Left kidney (tissue), 8 donors: ENCODE measurements at places on chromosomes 5 and 9. TPM values are rescaled to one million over a fixed set of nuclear protein-coding genes. Genes with fewer than 3 reads are reported as not detected.

- peak; percentile 80 for DNase-seq
These were observed 1.6 kb upstream of the HAPLN1 start for GRCh38 chr5:83721953-83722901.

- no peak for DNase-seq
These were observed 9.6 kb downstream of the TRIP13 start for GRCh38 chr5:902129-902916.

DNA sequence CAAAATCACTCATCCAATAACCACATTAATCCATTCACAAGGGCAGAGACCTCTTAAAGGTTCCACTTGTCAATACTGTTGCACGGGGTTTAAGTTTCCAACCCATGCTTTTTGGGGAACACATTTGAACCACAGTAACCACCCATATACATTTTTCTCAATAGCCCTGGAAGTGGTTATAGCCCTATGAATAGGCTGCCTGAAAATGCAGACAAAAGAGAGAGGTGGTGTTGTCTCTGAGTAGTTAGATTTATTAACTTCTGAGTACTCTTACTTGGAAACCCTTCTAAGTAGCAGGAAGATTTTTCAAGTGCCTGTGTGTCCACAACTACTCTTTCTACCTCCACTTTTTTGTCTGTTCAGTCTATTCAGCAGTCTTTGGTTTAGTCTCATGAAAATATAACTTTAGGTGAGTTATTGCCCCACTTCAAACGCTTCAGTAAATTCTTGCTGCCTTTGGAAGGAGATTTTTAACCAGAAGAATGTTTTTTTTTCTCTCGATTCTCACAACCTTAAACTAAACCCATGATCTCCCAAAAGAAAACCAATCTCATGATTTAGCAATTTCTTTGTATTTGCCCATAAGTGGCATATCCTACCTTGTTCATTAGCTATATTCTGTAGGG lies 42.6 kb downstream of the ARHGEF28 start:
- no peak for DNase-seq

DNA sequence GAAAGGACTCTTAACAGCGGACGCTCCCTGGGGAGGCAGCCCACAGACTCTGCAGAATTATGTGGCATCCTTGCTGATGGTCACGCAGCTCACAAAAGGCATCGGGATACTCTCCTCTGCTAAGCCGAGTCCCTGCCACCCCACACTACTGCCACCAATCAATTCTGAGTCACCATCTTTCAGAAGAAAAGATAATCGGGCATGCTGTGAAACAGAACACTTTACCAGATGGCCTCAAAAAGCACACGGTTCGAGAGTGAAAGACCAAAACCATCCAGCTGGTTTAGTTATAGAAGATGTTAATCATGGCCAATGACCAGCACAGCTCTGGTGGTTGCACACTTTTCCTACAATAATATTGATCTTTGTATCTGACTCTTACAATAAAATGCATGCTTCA lies 136.3 kb downstream of the MYO10 start:
- DNase-seq: no peak

DNA sequence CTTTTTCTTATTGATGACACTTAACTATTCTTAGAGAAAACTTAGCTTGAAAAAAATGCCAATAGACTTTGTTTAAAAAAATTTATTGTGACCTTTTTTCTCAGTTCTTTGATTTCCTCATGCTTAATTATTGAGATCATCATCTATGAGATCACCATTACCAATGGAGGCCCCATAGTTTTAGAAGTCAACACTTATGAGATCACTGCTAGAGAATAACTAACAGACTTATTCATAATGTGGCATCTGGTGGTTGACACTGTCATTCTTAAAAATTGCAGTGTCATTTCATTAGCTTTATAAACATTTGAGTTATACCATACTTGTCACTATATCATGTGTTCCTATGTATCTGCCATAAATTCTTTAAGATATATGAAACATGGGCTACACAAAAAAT lies 14.9 kb upstream of the FEM1C start:
- DNase-seq: no peak

DNA sequence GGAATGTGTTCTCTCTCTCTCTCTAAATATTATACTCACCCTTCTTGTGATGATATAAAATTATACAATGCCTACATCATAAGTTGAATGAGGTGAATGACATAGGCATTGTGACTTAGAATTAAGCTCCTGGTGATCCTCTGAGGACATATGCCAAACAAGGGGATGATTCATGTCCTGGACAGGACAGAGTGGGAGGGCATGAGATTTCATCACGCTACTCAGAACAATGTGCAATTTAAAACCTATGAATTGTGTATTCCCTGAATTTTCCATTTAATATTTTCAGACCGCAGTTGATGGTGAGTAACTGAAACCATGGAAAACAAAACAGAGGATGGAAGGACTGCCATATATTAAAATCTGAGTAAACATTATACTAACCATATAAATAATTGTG lies 782.2 kb upstream of the NUDT12 start:
- no peak for DNase-seq

- DNase-seq: no peak
These were observed 11.5 kb upstream of the CPLX2 start for GRCh38 chr5:175859916-175860315.

DNA sequence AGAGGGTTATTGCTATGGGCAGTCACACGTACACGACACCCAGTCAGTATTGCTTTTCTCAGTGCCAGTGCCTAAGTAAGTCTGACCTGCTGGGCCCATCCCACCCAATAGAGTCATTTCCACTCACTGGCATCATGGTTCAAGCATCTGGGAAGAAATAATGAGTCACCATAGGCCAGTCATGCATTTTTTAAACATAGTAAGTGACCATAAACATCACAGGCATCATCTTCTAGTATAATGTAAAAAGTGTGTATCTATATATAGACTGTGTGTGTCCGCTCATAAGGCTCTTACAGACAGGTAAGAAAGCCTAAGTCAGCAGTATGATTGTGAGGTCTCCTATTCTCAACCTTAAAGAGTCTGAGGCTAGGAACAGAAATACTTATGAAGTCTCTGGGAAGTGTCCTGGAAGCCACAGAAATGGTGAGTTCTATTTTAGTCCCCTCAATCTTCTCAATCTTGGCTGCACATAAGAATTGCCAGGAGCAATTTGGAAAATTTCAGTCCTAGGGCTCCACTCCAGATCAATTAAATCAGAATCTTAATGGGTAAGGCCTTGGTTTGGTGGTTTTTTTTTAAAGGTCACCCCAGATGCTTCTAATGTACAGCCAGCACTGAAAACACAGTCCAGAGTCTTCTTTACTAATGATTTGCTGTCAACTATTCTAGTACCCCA lies 65.2 kb downstream of the ZNF366 start:
- no peak for DNase-seq

DNA sequence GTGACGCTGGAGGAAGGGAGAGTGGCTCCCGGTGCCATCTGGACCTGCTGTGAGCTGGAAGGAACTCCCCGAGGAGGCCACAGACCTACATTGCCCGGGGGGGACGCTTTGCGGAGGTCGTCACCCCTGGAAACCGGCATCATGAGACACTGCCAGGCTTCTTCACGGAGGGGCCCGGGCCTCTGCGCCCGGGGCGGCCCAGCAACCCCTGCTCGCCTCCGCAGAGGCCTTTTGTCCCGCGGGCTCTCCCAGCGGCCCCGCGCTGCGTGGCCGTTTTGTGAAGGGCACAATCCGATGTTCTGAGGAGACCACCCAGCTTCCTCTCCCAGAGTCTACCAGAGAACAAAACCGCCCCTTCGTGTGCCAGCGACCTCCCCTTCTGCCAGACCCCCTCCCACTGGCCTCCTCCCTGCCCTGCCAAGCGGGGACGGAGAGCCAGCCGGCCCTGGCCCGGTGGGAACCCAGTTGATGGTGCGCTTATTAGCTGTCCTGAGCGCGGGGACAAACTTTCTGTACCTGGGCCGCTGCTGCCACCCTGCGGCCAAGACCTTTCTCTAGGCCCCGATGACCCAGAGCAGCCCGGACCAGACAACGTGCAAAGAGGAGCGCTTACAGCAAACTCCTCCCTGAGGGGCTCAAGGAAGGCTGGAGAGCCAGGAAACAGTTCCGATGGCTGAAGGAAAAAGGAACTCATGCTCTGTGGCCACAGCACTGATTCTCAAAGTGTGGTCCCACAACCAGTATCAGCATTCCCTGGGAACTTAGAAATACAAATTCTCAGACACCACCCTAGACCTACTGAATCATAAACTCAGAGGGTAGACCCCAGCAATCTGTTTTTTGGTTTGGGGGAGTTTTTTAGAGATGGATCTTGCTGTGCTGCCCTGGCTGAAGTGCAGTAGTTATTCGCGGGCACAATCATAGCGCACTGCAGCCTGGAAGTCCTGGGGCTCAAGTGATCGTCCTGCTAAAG lies 86.7 kb downstream of the SLC1A3 start:
- DNase-seq: peak; percentile 72

- no peak for DNase-seq
These were observed 135.0 kb upstream of the IRX4 start for GRCh38 chr5:2017540-2018389.

- DNase-seq: no peak
These were observed 14.8 kb upstream of the ZNF474 start for GRCh38 chr5:122114501-122114900.

DNA sequence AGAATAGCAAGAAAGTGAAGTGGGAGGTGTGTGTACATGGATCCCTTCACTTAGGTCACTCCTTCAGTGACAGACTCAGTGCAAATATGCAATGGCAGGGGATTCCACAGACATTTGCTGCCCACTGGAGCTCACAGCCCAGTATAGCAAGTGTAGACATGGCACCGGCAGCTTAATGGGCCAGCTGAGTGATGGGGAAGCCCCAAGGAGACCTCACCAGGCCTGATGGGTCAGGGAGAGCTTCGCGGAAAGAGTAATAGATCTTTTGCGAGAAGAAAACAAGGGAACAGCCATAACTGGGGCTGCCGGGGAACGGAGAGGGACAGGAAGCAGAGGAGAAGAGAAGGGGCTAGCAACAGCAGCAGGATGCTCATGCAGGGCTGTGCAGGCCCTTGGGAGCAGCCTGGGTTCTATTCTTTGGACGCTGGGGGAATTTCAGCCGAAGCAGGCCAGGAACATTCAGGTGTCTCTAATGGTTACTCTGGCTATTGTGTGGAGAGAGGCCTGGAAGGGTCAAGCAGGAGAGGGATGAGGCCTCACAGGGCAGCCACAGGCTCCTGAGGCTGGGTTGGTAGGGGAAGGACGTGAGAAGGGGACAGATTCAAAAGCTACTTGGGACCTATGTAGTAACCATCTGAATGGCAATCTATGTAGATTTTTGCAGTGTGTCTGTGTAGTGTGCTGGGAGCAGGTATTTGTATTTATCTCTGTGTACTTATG lies 27.0 kb downstream of the TCF7 start:
- DNase-seq: no peak

GRCh38 chr5:156356238-156356637 lies 29.3 kb downstream of the SGCD start:
- no peak for DNase-seq

GRCh38 chr9:120161776-120162175 lies 418.2 kb downstream of the CDK5RAP2 start:
- DNase-seq: peak; percentile 10

GRCh38 chr5:14165375-14166106 lies 22.4 kb downstream of the TRIO start:
- no peak for DNase-seq

Gene PRLR
- 53.4 TPM for polyA plus RNA-seq

Gene OTULIN
- polyA plus RNA-seq: 21.1 TPM

Gene MARCHF6
- 242 TPM for polyA plus RNA-seq

Gene BTNL9
- 10.7 TPM for polyA plus RNA-seq

Gene ARSI
- polyA plus RNA-seq: 2.6 TPM

Gene TAF11L10
- not detected for polyA plus RNA-seq

Gene BNIP1
- 14.2 TPM for polyA plus RNA-seq

Gene NR5A1
- not detected for polyA plus RNA-seq
